ENCODE measurements at places on chromosomes 4 and X.
A peak's percentile ranks its signal among the peaks of the same experiment; 100 is the strongest.

DNA sequence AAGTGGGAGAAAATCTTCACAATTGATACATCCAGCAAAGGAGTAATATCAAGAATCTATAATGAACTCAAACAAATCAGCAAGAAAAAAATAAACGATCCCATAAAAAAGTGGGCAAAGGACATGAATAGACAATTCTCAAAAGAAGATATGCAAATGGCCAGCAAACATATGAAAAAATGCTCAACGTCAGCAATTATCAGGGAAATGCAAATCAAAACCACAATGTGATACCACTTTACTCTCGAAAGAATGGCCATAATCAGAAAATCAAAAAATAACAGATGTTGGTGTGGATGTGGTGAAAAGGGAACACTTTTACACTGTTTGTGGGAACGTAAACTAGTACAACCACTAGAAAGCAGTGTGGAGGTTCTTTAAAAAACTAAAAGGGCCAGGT is 114.3 kb upstream of the CCSER1 start:
- no peak for DNase-seq

- DNase-seq = peak; percentile 29
These were observed 8.8 kb downstream of the DDX53 start for GRCh38 chrX:23008431-23009099.

- DNase-seq = no peak
These were observed 169.1 kb downstream of the GUCY2F start for GRCh38 chrX:109312757-109313156.

DNA sequence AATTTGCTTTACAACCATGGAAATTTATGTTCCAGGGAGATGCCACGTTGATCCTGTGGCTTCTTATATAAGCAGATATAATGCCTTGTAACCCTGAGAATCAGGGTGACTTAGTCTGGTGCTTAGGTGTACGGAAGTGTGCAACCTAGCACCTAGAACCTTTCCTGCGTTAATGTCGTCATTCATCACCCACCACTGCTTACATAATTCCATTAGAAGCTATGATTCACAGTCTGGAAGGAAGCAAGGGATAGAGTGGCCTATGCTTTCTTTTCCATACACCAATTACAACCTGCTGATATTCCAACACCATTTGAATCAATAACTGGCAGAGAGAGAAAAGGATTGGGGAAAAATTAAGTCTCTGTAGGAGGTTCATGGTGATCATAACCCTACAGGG is 17.3 kb upstream of the CXCL8 start:
- DNase-seq = no peak

DNA sequence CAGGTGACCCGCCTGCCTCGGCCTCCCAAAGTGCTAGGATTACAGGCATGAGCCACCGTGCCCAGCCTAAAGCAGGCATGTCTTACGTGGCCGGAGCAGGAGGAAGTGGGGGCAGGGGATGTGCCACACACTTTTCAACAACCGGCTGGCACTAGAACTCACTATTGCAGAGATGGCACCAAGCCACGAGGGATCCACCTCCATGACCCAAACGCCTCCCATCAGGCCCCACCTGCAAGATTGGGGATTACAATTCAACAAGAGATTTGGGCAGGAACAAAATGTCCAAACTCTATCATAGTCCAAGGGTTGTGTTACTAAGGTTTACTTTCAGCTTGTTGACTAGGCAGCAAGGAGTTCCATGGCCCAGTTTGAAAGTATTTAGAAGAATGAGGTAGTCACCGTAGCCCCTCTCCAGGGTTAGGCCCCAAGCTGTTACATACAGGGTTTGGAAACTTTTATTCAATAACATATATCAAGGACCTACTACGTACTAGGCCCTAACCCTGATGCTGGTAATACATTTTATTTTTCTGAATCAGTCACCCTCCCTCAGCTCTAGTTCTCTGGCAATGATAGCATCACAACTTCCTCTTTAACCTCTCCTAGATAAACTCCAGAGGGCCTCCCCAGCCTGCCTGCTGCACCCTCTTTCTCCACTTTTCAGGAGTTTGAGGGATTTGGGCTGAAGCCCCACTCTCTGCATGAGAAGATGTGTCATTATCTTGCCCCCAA is 18.0 kb upstream of the TBC1D14 start:
- DNase-seq = no peak

- DNase-seq = no peak
These were observed 759 bp downstream of the ZC4H2 start for GRCh38 chrX:64975491-64975890.

- no peak for DNase-seq
These were observed 54.5 kb downstream of the TSPAN5 start for GRCh38 chr4:98603683-98604521.

DNA sequence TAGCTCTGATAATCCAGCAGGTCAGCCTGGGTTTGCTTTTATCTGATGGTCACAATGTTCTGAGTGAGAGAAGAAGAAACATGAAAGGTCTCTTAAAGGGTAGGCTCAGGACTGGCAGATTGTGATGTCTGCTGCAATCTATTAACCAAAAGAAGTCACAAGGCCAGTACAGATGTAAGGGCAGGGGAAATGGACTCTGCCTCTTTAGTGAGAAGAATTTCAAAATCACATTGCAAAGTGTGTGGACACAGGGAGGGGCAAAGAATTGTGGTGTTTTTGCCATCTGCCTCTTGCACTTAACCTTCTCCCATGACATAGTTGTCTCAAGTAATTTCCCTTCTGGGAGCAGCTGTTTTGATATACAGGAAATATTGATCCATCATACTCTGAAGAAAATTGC is 40.9 kb downstream of the IL1RAPL1 start:
- DNase-seq = no peak

GRCh38 chrX:107102980-107103379 is 15.6 kb downstream of the RBM41 start:
- no peak for DNase-seq

DNA sequence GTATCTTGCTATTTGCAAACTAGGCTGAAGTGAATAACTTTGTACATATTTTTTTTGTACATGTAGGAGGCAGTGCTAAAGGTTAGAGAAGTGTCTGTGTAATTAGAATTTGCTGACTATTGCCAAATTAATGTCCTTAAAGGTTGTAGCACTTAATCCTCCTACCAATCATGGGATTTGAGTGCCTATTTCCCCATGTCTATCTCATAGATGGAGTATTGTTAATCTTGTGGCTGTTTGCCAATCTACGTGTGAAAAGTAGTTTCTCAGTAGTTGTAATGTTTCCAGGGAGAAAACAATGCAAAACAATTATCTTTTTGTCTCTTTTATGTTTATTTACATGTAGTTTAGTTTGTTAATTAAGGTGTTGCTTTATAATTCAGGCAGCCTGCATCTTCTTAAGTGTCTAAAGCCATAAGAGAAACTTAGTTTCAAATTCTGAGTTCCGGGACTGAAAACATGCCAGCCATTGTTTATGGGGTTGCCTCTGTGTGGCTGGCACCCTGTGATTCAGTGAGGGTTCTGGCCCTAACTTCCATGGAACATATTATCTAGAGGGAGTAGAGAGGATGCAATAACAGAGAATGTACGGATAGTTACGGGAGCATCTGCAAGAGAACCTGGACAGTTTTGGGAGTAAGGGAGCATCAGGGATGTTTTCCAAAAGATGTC is 142.4 kb downstream of the KLHL8 start:
- DNase-seq = no peak

DNA sequence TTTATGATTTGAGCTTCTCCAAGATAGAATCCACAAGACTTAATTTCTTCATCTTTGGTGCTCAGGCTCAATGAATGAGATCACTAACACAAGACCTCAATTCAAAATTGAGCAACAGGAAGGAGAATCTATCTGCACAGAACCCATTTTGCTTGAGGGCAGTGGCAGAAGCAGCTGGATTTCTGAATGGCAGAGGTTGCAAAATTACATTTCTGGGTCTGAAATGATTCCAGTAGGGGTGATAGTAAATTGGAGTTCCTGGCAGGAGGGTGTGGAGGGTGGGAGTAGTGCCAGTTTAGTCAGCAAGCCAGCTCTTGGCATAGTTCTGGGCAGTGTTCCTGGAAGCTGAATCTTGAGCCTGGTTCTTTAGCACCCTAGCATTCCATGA is 281.1 kb downstream of the SLC7A11 start:
- DNase-seq = peak; percentile 54

GRCh38 chr4:89909889-89910288 is 15.2 kb downstream of the MMRN1 start:
- no peak for DNase-seq

GRCh38 chr4:110005461-110006056 is 92.9 kb downstream of the EGF start:
- peak; percentile 45 for DNase-seq

GRCh38 chr4:10575414-10575813 is 109.2 kb downstream of the CLNK start:
- no peak for DNase-seq

DNA sequence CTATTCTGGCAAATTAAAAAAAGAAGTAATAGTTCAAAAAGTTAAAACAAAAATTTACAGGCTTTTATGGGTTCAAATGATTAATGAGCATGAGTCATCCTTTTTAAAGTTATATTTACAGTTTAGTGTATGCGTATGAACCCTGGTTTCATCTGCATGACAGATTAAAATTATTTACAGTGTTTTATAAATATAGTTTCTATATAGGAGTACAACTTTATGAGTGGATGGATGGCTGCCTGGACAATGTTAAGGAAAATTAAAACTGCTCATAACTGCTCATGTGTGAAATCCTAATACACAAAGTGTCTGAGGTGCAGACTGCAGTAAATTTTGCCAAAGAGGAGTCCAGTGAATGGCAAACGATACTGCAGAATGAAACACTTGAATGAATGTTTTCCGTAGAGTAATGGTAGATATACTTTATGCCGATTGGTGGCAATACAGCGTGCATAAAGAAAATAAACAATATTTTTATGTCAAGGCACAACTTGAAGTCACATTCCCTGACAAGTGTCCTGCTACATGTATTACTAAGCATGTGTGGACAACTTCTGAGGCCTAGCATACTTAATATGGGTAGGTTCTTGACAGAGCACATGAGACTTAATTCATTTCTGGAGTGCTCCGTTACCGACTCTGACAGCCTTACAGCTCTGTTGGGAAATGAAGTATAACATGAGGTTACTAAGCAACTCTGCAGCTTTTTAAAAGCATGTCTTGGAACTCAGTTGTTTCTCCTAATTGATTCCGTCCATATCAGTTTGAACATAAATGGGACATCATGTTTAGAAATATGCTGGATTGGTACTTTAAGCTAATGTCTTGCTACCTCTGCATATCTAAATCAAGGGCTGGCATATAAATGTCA is 985.6 kb upstream of the PCDH7 start:
- no peak for DNase-seq

DNA sequence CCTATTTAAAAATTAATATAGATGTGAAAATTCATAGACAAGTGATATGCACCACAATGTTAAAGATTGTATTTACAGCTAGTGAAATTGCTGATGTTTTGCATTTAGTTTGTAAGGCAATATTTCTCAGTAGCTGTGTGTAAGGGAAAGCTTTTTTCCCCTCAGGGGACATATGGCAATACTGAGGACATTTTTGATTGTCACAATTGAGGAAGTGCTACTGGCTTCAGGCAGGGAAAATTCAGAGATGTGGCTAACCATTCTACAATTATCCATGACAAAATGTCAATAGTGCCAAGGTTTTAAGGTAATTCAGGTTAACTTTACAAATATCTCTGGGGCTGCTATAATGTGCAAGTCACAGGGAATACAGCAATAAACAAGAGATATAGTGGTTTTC is 66.1 kb upstream of the IL15 start:
- DNase-seq = no peak

DNA sequence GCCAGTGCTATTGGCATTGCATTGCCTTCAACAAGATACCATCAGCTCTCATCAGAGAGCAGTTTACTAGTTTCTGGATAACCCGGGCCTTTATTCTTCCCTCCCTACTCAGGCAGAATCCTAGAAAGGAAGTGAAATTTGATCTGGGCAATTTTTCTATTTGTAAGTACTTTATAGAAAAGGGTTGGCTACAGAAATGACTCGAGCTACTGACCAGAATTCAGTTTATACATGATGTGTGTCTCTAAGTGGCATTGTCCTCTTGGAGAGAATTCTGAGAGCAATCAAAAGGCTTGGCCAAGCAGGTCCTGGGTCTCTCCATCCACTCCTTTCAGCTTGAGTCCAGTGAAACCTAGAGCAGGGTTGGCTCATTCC is 192.7 kb upstream of the LEF1 start:
- DNase-seq = no peak

DNA sequence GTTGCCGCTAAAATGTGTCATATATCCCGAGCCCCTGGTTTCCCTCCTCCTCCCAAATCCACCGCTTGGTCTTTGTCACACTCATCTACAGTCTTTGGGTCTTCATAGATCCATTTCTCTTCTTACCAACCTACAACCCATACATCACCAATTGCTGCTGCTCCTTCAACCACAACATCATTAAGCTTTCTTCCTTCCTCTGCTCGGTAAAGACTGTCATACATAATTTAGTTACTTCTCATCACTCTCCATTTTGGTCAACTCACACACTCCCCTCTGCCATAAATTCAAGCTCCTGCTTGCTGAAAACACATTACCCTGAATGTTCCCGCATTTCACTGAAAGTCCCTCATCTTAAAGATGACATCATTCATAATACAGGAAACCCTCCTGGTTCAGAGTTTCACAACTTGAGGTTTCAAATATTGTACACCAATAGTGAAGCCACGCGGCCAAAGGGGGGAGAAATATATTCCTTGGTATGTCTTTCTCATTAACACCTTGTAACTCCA is 1.7 kb upstream of the DCTD start:
- no peak for DNase-seq

GRCh38 chrX:151902813-151903591 is 9.7 kb upstream of the MAGEA4 start:
- DNase-seq = peak; percentile 72

GRCh38 chr4:74733756-74734155 is 60.6 kb downstream of the BTC start:
- DNase-seq = no peak

- no peak for DNase-seq
These were observed 11.0 kb downstream of the SH3BP2 start for GRCh38 chr4:2803624-2804448.

DNA sequence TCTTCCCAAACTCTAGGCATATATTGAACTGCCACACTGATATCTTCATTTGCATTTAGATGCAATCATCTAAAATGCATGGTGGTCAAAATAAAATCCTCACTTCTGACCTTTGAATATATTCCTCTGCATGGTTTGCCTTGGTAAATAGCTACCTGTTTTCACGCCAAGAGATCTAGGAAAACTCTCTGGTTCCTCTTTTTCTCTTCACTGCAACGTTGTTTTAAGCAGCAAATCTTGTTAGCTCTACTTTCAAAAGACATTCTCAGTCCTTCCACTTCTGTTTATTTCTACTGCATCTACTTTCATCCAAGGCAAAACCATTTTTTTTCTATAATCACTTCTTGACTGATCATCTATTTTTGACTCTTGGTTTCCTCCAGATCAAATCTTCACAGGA is 1001.6 kb upstream of the GRID2 start:
- no peak for DNase-seq

- no peak for DNase-seq
These were observed 364.8 kb downstream of the ARAP2 start for GRCh38 chr4:35879479-35879878.

GRCh38 chrX:108224218-108224617 is 132.6 kb downstream of the ATG4A start:
- DNase-seq = no peak
